Testis (tissue), 5 donors: ENCODE measurements at places on chromosomes 6 and 20. TPM values are rescaled to one million over a fixed set of nuclear protein-coding genes. Genes with fewer than 3 reads are reported as not detected.

Gene DZANK1
- total RNA-seq = 10.2 TPM

Gene CDH26
- total RNA-seq = 1.7 TPM

Gene ADGRF1
- 5.4 TPM for total RNA-seq

Gene RAB23
- total RNA-seq = 5.6 TPM

Gene DEFB132
- total RNA-seq = not detected

Gene TREM1
- total RNA-seq = 0.93 TPM

Gene SAMD5
- total RNA-seq = 27.9 TPM

Gene DEFB113
- not detected for total RNA-seq
